ENCODE measurements at places on chromosomes 6 and 20.

- DNase-seq: no peak
Observed at GRCh38 chr6:35607517-35608233, 81.0 kb downstream of the FKBP5 start.

- DNase-seq: no peak
Observed at GRCh38 chr6:1407499-1407990, 18.2 kb downstream of the FOXF2 start.

- DNase-seq: no peak
Observed at GRCh38 chr6:115643762-115644161, 416.9 kb downstream of the FRK start.

DNA sequence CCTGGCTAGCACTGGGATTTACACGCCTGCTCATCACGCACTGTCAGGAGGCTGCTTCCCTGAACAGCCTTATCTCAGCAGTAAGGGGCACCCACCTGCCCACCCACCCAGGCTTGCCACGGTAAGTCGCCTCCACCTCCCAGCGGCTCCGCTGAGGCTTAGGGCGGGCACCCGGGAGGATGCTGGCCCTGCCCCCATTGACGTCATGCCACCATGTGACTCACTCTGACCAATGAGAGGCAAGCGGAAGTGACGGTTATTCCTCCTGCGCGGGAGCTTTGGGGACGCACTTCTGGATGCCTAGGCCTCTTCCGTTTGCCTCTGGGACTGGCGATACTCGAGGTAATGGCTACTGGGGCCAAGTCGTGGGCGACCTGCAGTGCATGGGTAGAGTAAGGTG is 256.8 kb downstream of the QKI start:
- no peak for DNase-seq

- DNase-seq: no peak
Observed at GRCh38 chr20:45174434-45175364, at the start of gene PI3. TSS of gene PI3 (plus strand) at chr20:45174902. CDS start at chr20:45174923, 21 bp downstream.

DNA sequence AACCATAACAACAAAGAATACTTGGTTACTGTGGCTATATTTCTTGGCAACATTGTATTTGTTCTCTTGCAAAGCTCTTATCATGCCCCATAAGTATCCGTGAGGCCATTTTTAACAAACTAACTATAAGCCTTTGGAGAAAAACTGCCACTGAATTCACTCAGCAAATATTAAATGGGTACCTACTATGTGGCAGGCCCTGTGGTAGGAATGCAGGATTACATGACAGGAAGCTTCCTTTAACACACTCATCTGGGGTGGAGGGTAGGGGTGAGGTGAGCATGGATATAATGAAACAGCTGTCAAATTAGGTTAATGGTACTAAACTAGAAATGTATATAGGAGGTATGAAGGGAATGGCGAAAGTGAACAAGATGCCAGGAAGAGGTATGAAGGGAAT is 504.8 kb downstream of the MEI4 start:
- no peak for DNase-seq

GRCh38 chr6:166439366-166440091 is 56.8 kb upstream of the MPC1 start:
- DNase-seq: peak; percentile 11

- DNase-seq: no peak
Observed at GRCh38 chr6:122790423-122791309, 1.6 kb downstream of the SMPDL3A start.
